Breast epithelium (tissue), 4 donors: ENCODE measurements at places on chromosomes 1 and 21.

DNA sequence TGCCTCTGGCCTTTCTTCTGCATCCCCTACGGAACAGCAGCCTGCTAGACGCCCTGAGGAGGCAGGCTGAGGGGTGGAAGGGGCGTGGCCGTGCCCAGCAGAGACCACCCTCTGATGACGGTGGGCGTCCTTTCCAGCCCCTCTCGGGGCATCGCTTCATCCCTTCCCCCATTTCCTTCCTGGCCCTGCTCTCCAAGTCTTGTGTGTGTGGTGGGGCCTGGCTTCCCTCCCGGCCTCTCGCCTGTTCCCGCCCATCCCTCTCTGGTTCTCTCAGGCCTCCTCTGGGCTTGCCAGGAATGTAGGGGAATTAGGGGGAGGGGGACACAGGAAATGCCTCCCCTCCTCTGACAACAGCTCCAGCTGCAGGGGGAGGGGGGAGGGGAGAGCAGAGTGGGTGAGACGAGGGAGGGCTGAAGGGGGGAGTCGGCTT is 51.1 kb downstream of the SKI start:
- peaks cover 25% of the 10 kb centered on the region for H3K4me1 ChIP-seq
- H3K27me3 ChIP-seq, result no peaks in the 10 kb centered on the region
- H3K27ac ChIP-seq, result peak overlapping the region; percentile 77
- no peaks in the 10 kb centered on the region for H3K36me3 ChIP-seq
- peak overlapping the region; percentile 43 for H3K4me3 ChIP-seq

DNA sequence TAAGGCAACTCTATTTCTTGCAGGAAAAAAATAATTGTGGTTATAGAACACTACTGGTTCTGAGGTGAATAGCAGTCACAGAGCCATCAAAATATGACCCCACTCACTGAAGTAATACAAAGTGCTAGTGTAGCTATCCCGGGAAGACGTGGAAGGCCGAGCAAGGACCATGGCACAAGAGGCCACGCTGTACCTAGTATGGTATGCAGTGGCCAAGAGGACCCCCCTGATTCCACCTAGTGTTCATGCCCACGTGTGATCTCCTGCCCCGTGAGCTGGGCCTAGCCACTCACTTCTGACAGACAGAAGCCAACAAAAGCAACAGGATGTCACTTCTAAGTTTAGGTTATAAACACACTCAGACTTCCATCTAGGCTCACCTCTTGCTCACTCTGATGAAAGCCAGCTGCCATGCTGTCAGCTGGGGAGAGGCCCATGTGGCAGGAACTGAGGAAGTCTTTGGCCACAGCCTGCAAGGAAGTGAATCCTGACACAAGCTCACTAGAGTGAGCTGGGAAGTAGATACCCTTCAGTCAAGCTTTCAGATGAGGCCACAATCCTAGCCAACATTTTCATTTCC is 21.7 kb upstream of the LSS start:
- no peak overlapping the region for H3K27ac ChIP-seq
- no peaks in the 10 kb centered on the region for H3K4me1 ChIP-seq
- no peaks in the 10 kb centered on the region for H3K27me3 ChIP-seq

- H3K27ac ChIP-seq, result peak overlapping the region; percentile 96
- H3K4me1 ChIP-seq, result peaks cover 7% of the 10 kb centered on the region
Observed at GRCh38 chr1:205631010-205631767, 622 bp downstream of the ELK4 start.

- H3K27me3 ChIP-seq, result no peaks in the 10 kb centered on the region
- no peak overlapping the region for H3K27ac ChIP-seq
- no peaks in the 10 kb centered on the region for H3K36me3 ChIP-seq
- no peak for DNase-seq
Observed at GRCh38 chr1:33931111-33931475, 67.2 kb downstream of the HMGB4 start.

- H3K27ac ChIP-seq, result no peak overlapping the region
- no peak overlapping the region for H3K4me3 ChIP-seq
- H3K4me1 ChIP-seq, result no peaks in the 10 kb centered on the region
- no peak for DNase-seq
Observed at GRCh38 chr1:6037338-6037762, 8.3 kb upstream of the KCNAB2 start.

DNA sequence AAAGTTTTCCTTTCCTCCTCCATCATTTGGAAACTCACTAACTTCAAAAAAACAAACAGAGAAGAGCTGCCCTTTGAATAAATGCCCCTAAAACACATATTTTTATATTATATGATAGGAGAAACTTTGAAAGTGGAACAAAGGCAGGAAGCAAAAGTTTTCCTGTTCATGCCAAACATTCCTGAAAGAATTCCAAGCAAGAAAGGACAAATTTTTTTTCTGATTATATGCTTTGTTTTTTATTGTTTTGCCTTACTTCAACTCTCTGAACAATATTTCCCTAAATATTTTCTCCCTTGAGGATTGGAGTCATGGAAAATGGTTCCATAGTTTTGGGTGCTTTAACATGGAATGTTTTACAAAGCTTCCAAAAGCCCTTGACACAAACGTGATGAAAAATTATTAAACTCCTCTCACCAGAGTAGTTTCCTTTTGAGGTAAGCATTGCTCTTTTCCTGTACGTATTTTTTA is 638.5 kb upstream of the CAMK1G start:
- no peaks in the 10 kb centered on the region for H3K36me3 ChIP-seq
- no peak for DNase-seq
- H3K27ac ChIP-seq, result no peak overlapping the region
- no peaks in the 10 kb centered on the region for H3K4me1 ChIP-seq
- H3K4me3 ChIP-seq, result no peak overlapping the region

GRCh38 chr1:116151739-116152576 is 40.8 kb downstream of the MAB21L3 start:
- H3K27me3 ChIP-seq, result no peaks in the 10 kb centered on the region
- peak overlapping the region; percentile 57 for H3K27ac ChIP-seq
- H3K4me3 ChIP-seq, result peak overlapping the region; percentile 67
- no peaks in the 10 kb centered on the region for H3K4me1 ChIP-seq

DNA sequence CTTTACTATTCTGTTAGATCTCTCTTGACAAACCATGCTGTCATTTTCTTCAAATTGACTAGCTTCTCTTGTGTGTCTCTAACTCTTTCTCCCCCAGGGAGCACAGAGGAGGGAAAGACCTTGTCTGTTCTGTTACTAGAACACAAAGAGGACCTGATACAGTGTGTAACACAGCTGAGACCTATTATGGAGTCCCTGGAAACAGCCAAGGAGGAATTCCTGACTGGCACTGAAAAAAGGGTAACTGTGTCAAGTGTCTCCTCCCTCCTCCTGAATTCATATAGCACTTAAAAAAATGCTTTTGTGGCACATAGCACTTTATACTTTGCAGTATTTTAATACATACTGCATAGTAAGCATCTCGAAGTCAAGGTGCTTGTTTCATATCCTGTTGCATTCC is 50.6 kb downstream of the ZBTB40 start:
- H3K4me3 ChIP-seq, result no peak overlapping the region
- H3K36me3 ChIP-seq, result no peaks in the 10 kb centered on the region
- no peaks in the 10 kb centered on the region for H3K4me1 ChIP-seq
- H3K27ac ChIP-seq, result no peak overlapping the region
- DNase-seq, result no peak
- no peaks in the 10 kb centered on the region for H3K27me3 ChIP-seq

DNA sequence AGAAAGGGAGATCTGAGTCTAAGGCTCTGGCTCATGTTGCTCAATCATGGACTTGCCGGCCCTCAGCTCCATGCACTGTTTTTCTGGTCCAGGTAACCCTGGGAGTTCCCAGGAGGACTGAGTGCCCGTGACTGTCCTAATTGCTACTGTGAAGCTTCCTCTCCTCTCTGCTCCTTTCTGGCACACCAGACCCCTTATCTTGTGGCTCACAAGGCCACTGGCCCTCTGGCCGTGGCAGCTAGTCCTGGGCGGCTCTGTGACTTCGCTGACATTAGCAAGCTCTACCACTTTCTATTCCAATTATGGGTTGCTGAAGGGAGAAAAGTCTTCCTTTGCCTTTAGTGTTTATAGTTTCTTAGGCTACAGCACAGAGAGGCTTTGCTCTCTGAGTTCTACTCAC is 380.2 kb downstream of the RWDD3 start:
- no peaks in the 10 kb centered on the region for H3K4me1 ChIP-seq
- no peaks in the 10 kb centered on the region for H3K27me3 ChIP-seq
- no peaks in the 10 kb centered on the region for H3K36me3 ChIP-seq
- H3K4me3 ChIP-seq, result no peak overlapping the region
- H3K27ac ChIP-seq, result no peak overlapping the region

DNA sequence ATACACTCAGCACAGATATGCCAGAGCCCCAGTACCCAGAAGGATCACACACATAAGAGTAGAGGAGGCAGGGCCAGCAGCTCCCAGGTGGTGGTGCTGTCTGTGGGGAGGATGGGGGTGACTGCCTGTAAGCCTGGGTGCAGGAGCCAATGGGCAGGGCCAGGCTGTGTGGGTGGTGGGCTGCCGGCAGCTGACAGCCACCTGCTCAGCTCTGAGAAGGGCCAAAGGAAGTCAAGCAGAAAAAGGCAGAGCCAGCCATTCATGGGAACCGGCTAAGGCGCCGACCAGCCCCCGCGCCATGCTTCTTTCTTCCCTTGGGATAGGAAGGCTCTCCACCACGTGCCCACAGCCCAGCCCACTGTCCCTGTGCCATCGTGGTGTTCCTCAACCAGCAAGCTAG is 14.1 kb downstream of the PIK3C2B start:
- H3K27ac ChIP-seq, result peak overlapping the region; percentile 81
- H3K4me3 ChIP-seq, result no peak overlapping the region
- no peak for DNase-seq
- H3K4me1 ChIP-seq, result peaks cover 30% of the 10 kb centered on the region
- no peaks in the 10 kb centered on the region for H3K27me3 ChIP-seq

DNA sequence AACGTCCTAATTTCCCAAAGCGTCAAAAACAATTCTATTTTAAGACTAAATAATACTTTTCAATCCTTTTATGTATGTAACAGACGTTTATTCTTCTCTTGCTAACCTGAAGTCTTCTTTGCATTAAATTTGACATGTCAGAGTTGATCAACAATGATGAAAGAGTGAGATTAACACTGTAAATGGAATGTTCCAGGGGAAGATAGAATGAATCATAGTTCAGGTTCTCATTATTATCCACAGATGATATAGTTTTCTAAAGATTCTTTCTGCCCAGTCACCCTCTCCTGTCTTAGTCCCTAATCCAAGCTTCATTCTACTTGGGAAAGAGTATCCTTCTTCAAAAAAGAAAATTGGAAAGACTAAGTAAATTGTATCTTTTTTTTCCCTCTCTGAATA is 38.9 kb downstream of the SDCCAG8 start:
- no peak overlapping the region for H3K27ac ChIP-seq
- no peaks in the 10 kb centered on the region for H3K36me3 ChIP-seq
- no peaks in the 10 kb centered on the region for H3K27me3 ChIP-seq
- H3K4me3 ChIP-seq, result no peak overlapping the region
- DNase-seq, result no peak

DNA sequence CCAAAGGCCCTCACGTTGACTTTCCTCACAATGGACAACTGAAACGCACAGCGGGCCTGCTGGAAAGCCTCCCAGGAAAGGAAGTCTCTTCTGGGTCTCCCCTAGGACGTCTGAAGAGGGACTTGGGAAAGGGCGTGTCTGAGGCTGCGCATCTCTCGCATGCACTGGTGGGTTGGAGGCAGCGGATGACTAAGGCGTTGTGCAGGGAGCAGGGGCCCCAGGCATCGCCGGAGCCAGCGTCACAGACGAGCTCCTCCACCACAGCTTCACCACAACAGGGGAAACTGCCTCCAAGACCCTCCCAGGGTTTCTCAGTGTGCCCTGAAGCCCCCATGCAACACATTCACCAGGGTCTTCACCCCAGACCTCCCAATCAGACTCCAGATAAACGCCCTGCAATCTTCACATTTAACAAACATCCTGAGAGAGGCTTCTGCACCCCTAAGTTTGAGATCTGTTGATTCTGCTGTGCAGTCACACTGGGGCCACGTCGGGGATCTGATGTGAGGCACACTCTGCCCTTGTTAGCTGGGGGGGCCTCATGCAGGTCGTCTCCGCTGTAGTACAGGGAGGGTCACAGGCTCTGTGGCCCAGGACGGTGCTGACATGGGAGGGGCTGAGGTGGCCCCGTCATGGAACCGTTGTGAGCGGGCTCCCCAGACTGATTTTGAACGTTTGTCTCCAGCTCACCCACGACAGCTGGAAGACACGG is 7.0 kb upstream of the TFF1 start:
- H3K4me1 ChIP-seq, result no peaks in the 10 kb centered on the region
- H3K4me3 ChIP-seq, result no peak overlapping the region
- no peak overlapping the region for H3K27ac ChIP-seq
- H3K27me3 ChIP-seq, result peaks cover 4% of the 10 kb centered on the region

DNA sequence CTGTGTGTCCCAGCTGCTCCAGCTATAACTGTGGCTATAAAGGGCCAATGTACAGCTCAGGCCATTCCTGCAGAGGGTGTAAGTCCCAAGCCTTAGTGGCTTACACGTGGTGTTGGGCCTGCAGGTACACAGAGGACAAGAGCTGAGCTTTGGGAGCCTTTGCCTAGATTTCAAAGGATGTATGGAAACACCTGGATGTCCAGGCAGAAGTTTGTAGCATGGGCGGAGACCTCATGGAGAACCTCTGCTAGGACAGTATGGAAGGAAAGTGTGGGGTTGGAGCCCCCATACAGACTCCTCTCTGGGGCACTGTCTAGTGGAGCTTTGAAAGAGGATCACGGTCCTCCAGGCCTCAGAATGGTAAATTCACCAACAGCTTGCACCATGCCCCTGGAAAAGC is 113.9 kb downstream of the RGS21 start:
- H3K36me3 ChIP-seq, result peaks cover 2% of the 10 kb centered on the region
- no peak overlapping the region for H3K4me3 ChIP-seq
- H3K4me1 ChIP-seq, result no peaks in the 10 kb centered on the region
- no peak for DNase-seq
- H3K27ac ChIP-seq, result no peak overlapping the region
- no peaks in the 10 kb centered on the region for H3K27me3 ChIP-seq

DNA sequence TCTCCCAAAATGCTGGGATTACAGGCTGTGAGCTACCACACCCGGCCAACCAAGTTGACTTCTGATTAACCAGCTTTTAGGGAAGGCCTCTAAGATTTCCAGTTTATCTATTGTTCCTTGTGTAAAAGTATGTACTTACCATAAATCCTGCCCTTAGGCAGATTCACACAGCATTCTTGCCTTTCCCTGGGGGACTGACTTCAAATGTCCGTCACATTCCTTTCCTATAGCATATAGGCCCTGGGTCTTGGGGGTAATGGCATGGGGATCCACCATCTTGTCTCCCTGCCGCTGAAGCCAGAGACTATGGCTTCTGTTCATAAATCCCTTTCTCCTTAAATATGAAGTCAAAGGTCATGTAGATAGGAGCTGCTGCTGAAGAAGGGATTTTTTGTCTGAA is 872 bp upstream of the PINK1 start:
- H3K4me3 ChIP-seq, result no peak overlapping the region
- no peaks in the 10 kb centered on the region for H3K36me3 ChIP-seq
- DNase-seq, result no peak
- no peaks in the 10 kb centered on the region for H3K4me1 ChIP-seq
- no peaks in the 10 kb centered on the region for H3K27me3 ChIP-seq

GRCh38 chr1:183493540-183494245 is 21.4 kb downstream of the SMG7 start:
- H3K36me3 ChIP-seq, result no peaks in the 10 kb centered on the region
- no peak overlapping the region for H3K27ac ChIP-seq
- H3K27me3 ChIP-seq, result no peaks in the 10 kb centered on the region

DNA sequence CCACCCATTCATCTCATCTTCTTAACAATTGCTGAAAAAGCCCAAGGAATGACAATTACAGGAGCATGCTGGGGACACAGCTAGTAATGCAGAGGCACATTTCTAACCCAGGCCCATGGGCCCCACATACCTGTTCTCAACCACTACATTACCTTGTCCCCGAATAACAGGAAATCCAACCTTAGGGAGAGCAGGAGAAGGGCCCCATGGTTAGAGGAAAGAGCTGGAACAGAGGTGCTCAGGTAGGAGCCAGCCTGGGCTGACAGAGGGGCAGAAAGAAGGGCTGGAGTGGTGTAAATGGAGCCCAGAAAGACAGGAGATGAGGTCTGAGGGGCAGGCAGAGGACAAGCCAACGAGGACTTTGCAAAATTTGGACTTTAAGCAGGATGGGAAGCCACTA is 11.4 kb upstream of the S100A8 start:
- no peak overlapping the region for H3K27ac ChIP-seq
- peaks cover 10% of the 10 kb centered on the region for H3K27me3 ChIP-seq
- H3K36me3 ChIP-seq, result no peaks in the 10 kb centered on the region
- no peak for DNase-seq
